Breast epithelium (tissue), 4 donors: ENCODE measurements at places on chromosomes 16 and 17. TPM values are rescaled to one million over a fixed set of nuclear protein-coding genes. Genes with fewer than 3 reads are reported as not detected.

The HOXB3 gene
- 14.4 TPM for total RNA-seq

The KRT23 gene
- 57.5 TPM for total RNA-seq

The PRSS36 gene
- total RNA-seq: 0.98 TPM

The KRT17 gene
- total RNA-seq: 1,373 TPM

The TOP2A gene
- 6.4 TPM for total RNA-seq

The MBTPS1 gene
- total RNA-seq: 142 TPM

The SULT1A4 gene
- total RNA-seq: 11.1 TPM

The EVI2A gene
- 4.3 TPM for total RNA-seq

The UNC45B gene
- total RNA-seq: not detected

DNA sequence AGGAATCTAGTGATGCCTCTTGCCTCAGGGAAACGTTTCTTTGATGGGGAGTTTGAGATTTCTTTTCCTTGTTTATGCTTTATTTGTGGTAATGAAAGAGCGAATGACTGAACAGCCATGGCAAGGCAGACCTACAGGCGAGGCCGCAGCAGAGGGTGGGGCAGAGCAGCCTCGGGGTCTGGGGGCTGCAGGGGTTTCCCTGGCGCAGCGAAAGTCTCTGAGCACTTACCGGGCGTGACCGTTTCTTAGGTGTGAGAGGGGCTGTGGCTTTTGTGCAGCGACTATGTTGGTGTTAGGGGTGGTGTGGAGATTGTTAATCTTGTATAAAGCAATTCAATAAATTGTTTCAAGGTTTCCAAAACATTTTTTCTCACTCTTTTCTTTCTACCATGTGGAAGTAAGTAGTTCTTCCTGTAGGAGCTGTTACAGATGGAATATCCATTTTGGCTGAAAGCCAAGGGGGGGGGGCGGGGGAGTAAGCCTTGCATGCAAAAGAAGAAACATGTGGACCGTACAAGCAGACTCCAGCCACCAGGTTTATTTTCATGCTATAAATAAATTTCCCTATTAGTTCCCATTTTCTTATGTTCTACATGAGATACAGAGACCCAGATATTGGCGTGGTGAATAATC lies 34.8 kb downstream of the UBN1 start:
- H3K27ac ChIP-seq: no peak overlapping the region
- peaks cover 3% of the 10 kb centered on the region for H3K4me1 ChIP-seq
- H3K4me3 ChIP-seq: no peak overlapping the region
- H3K27me3 ChIP-seq: no peaks in the 10 kb centered on the region

GRCh38 chr17:60754057-60754604 lies 76.5 kb downstream of the BCAS3 start:
- H3K27me3 ChIP-seq: no peaks in the 10 kb centered on the region
- H3K4me3 ChIP-seq: no peak overlapping the region
- H3K4me1 ChIP-seq: no peaks in the 10 kb centered on the region
- DNase-seq: no peak

- peaks cover 8% of the 10 kb centered on the region for H3K27me3 ChIP-seq
- H3K4me1 ChIP-seq: no peaks in the 10 kb centered on the region
- H3K36me3 ChIP-seq: no peaks in the 10 kb centered on the region
- no peak for DNase-seq
- no peak overlapping the region for H3K27ac ChIP-seq
- no peak overlapping the region for H3K4me3 ChIP-seq
Measured at GRCh38 chr16:75491876-75492275, 3.4 kb downstream of the CHST6 start.

GRCh38 chr17:20967776-20968175 lies 75.0 kb downstream of the USP22 start:
- H3K27ac ChIP-seq: no peak overlapping the region
- no peaks in the 10 kb centered on the region for H3K36me3 ChIP-seq
- no peaks in the 10 kb centered on the region for H3K27me3 ChIP-seq
- H3K4me3 ChIP-seq: no peak overlapping the region

- peak; percentile 95 for DNase-seq
- peaks cover 13% of the 10 kb centered on the region for H3K4me1 ChIP-seq
- H3K27me3 ChIP-seq: no peaks in the 10 kb centered on the region
- peak within 1 kb of the TSS; percentile 96 for H3K27ac ChIP-seq
- no peaks in the 10 kb centered on the region for H3K36me3 ChIP-seq
- H3K4me3 ChIP-seq: peak within 1 kb of the TSS; percentile 89
Measured at GRCh38 chr16:30096105-30096861, at the start of gene YPEL3. Gene YPEL3, minus strand, starts transcription at chr16:30096213. Its CDS starts 731 bp downstream, at chr16:30095482.

DNA sequence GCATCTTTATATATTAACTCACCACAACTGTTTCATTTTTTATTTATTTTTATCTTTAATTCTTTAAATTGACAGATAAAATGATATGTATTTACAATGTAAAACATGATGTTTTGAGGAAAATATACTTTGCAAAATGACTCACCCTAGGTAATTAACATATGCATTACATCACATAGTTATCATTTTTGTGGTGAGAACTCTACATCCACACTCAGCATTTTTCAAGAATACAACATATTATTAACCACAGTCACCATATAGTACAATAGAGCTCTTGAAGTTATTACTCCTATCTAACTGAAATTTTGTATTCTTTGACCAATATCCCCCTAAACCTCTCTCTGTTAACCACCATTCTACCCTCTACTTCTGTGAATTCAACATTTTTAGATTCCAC lies 194.7 kb upstream of the KIF2B start:
- no peak overlapping the region for H3K4me3 ChIP-seq
- no peak for DNase-seq
- no peaks in the 10 kb centered on the region for H3K27me3 ChIP-seq
- no peaks in the 10 kb centered on the region for H3K4me1 ChIP-seq
- no peak overlapping the region for H3K27ac ChIP-seq
